Midbrain (tissue), 1 donor: ENCODE measurements at places on chromosomes 11 and 22.

GRCh38 chr11:65975771-65976170 is 14.2 kb downstream of the SART1 start:
- no peak for DNase-seq

- DNase-seq, result peak; percentile 4
Measured at GRCh38 chr11:34823639-34824038, 92.5 kb downstream of the APIP start.

DNA sequence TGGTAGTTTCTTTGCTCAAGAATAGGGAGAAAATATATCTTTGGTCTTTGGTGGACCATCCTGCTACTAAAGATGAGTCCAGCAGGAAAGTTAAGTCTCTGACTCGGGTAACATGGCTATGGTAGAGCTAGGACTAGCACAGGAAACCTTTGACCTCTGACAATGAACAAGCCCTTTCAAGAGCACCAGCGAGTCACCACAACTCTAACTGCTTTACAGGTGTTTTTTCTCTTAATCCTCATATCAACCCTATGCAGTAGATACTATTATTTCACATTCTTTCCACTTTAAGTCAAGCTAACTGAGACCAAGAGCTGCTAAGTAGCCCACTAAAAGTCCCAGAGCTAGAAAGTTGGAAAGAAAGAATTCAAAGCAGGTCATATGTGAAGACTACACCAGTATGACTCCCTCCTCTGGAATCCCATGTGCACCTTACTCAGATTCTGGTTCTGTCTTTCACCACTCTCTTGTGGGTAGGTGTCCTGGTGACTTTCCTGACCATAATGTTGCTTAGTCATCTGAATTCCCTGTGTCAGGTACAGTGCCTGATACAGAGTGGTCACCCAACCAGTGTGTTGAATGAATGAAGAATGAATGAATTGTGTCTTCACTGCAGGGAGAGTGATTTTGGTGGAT is 53.8 kb upstream of the ME3 start:
- DNase-seq, result no peak

GRCh38 chr22:17422736-17423343 is 53.6 kb downstream of the CECR2 start:
- no peak for DNase-seq
